ENCODE measurements at places on chromosomes 13 and 19.

- DNase-seq: peak; percentile 47
These were observed 27.6 kb downstream of the ZNF607 start for GRCh38 chr19:37691881-37692504.

GRCh38 chr19:29634002-29634401, 27.9 kb downstream of the POP4 start:
- no peak for DNase-seq

- DNase-seq: no peak
These were observed 2.9 kb downstream of the HTR2A start for GRCh38 chr13:46893798-46894560.

GRCh38 chr13:110463871-110464510, 97.5 kb downstream of the RAB20 start:
- DNase-seq: no peak

- no peak for DNase-seq
These were observed 155.6 kb upstream of the RFC3 start for GRCh38 chr13:33662392-33662791.

- no peak for DNase-seq
These were observed 2.5 kb downstream of the SSC5D start for GRCh38 chr19:55490478-55491432.

DNA sequence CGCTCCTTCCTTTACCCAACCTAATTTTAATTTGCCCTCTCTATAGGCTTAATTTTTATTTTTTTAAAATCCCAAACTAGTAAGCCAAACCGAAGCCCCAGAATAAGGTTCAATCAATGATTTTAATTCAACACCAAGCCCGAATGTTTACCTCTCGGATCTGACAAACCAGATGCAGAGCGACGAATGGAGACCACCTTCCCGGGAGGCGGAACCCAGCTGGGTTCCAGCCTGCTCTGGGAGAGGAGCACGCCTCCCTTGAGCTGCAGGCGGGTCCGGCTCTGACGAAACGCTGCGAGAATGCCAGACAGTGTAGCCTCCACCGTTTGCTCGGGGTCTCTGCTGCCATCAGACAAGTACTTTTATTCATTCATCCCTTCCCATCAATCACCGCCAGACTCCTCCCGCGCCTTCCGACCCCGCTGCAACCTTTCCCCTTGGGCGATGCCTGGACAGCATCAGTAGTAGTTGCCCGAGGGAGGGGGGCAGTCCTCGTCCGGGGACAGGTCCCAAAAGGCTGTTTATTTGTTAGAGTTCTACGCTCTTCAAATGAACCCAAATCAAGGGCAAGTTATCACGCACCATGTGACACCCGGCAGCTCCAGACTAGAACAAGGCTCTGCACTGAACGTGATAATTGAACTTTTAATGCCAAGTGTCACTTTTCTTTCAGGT, 752 bp upstream of the EDNRB start:
- no peak for DNase-seq

DNA sequence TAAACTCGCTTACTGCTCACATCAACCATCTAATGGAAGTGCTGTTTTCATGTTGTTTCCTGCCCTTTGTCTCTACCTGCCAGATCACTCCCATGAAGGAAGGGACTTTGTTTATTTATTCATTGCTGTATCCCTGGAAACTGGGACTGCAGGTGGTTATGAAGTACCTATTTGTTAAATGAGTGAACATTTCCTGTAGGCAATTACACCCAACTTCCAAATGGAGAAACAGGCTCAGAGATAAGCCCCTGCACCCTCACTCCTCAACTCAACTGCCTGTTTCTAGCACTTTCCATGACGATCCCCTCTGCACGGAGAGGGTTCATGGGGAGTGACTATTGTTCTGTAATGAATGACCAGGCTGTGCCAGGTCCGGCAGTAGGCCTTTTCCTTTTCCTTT, 1.9 kb upstream of the SELENOW start:
- DNase-seq: no peak

DNA sequence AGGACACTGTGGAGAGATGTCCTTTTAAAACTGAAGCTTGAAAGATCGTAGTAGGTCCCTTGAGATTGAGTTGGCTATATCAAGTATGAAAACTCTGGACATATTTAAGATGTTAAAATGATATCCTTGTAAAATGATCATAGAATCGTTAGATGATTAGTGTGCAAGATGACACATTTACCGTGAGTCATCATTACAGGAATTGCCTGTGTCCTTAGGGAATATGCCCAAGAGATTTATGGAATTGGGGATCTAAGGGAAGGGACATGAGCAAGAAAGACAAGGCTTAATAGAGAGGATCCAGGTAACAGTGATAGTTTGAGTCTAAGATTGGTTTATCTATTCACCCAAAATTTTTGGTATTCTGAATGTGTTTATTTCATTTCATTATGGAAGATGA, 233.7 kb downstream of the GPC5 start:
- no peak for DNase-seq

DNA sequence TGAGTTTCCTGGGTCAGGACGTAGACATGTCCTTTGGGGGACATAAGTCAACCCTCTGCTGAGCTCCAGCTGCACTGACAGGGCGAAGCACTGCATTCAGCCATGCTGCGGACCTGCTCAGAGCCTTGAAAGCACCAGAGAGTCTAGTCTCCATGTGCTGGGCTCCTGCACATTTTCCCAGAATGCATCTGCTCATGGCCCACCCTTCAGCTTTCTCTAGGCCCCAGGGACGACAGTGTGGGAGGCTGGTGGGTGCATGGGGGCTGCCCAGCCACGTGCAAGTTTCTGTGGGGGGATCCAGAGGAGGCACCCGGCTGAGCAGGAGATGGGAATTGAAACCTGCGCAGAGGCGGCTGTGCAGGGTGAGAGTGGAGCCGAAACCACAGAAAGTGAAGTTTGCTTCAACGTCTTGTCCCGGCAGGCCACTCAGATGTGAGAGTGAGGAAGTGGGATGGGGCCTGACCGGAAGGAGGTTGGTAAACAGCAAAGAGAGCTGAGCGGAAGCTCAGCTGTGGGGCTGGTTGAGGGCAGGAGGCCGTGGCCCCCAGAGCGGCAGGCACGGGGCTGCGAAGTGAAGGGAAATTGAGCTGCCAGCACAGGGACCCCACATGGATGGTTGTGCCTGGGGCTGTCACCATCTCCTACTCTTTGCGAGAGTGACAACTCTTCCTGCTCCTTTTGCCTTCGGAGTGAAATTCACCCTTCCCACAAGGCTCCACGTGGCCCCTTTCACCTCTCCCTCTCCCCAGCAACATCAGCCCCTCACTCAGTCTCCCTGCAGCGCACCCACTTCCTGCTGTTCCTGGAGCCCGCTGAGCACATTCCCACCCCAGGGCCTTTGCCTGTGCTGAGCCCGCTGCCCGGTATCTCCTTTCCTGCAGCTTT, 11.8 kb downstream of the PGLS start:
- DNase-seq: no peak

- DNase-seq: no peak
These were observed 9.0 kb upstream of the CEACAM5 start for GRCh38 chr19:41699231-41699967.

GRCh38 chr19:16365300-16365996, 40.8 kb downstream of the KLF2 start:
- no peak for DNase-seq

GRCh38 chr19:1450735-1451731, 1.1 kb downstream of the APC2 start:
- DNase-seq: no peak

DNA sequence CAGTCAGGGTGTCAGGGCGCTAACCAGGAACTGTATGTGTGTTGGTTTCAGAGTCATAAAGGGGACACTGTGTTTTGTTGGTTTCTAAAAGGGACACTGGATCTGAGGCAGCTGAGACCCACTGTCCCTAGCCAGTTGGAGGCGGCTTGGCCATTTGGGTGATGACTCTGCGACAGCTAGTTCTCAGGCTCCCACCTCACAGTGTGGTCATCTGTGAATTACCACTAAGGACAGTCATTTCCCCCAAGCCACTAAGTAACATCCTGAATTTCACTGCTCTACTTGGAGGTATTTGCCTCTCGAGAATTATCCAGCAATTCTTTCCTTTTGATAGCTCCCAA, 51.5 kb downstream of the EPS15L1 start:
- no peak for DNase-seq

DNA sequence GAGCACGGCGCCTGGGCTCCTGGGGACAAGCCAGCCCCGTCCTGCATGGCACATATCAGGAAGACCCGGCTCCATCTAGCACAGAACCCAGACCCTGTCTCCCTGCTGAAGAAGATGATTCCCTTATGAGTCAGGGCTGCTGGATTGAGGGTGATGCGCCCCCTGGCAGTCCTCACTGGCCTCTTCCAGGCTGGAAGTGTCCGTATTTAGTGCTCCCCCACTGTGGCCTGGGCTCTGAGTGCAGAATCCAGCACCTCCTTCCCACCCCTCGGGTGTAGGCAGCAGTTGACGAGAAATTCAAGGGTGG, 14.9 kb downstream of the COMP start:
- DNase-seq: no peak

DNA sequence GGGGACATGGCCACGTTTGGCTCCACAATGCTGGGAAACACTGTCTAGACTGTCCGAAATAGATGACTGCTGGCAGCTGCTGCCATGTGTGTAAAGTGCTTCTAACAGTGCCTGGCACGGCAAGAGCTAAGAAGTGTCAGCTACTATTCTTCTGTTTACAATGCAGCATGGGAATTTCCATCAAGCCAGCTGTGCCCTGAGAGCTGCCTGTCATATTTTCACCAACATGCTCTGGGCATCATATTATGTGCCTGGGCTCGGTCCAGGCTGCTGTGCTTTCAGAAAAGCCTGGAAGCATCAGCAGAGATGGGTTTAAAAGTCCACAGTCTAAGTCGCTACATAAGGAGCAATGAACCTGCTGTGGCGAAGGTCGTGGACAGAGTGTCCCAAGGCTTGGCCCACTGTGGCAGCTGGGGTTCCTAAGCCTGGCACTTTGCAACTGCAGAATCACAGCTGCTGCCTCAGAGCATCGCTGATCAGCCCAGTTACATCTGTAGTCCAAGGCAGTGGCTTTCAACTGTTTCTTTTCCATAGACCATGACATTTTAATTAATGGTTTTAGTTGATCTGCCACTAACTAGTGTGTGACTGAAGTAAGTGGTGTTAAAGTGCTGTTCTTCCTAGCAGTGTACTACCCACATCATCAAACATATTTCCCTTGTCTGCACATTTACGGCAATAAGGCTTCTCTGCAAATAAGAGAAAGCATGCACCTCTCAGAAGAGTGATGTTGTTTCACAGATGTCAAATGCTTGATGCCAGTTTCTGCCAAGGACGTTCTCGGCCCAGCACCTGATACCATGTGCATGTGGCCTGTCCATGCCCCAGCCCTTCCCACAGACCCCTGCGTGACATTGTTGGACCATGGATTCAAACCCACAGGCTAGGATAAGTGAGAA, 95.7 kb upstream of the C1QTNF9B start:
- no peak for DNase-seq

GRCh38 chr13:41708713-41709112, 251.4 kb downstream of the RGCC start:
- no peak for DNase-seq

DNA sequence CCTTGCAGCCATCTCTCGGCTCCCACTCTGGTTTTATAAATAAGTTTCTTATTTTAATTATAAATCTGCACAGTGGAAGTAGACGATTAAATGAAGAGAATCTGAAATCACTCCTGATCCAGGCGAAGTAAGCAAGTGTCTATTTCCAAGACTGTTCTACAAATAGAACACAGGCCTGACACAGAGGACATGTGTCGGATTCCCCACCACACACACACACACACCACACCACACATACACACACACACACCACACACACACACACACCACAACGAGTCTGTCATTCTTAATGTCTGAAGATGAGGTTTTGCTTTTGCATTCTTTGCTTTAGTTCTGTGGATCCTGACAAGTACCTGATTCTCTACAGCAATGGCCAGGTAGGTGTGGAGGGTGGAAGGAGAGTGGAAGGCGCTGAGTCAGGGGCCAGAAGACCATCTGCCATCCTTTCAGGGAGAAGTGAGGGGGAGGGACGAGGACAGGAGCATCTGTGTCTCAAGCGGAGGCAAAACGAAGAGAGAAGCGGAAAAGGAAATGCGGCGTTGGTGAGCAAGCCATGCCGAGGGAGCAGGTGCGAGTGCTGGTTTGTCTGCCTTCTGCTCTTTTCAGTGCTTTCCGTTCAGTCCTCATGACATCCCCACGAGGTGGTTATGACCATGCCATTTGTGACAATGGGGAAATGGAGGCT, 110.2 kb downstream of the TEX26 start:
- DNase-seq: no peak

GRCh38 chr19:42846597-42846996, 32.9 kb downstream of the PSG1 start:
- DNase-seq: no peak

- no peak for DNase-seq
These were observed 818 bp upstream of the SLITRK1 start for GRCh38 chr13:83883061-83883523.

DNA sequence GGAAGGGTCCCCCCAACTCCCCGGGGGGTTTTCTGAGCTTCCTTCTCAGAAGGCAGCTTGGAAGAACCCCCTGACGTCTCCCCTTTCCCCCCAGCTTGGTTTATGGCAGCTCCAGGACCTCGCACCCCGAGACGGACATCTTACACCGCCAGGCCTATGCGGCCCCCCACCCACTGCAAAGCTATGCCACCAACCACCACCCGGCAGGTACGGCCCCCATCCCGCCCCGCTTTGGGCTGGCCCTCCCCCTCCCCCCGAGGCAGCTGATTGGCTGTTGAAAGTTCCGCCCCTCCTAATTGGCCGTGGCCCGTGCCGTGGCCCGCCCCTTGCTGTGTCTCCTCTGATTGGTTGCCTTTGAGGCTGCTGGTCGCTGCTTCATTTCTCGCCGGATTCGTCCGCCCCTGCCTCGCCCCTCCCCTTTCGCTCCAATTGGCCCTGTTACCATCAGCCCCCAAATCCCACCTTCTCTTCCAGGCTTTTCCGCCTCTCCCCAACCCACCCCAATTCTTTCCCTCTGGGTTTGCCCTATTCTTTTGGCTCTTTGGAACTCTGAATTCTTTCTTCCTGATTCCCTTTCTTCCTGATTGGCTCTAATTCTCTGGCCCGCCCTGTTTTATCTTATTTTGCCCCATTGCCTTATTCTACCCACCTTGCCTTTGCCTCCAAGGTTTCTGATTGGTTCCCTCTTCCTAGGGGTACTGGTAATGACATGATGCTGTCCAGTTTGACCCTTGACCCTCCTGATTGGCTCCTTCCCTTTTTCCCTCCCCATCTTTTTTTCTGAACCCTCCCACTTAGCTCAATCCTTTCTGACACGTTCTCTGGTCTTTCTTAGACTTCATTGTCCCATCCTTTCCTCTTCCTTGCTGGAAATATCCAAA, 2.5 kb downstream of the PRR12 start:
- DNase-seq: no peak

DNA sequence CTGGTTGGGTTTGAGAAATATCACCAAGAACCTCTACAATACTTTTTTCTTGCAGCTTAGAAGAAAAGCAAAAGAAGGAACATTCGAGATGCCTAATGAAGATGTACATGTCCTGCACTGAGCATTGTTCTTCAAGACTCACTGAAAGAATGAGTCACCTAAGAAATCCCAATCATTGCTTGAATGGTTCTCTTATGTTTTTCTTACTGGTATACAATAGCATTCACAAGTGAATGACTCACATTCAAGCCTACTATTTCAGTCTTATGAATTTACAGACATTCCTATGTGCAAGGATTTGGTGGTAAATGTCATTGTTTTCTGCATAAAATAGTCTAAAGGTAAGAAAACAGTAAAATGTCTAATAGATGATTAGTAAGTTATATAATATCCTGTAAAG, 594.6 kb downstream of the PCDH9 start:
- DNase-seq: no peak
